ENCODE measurements at places on chromosomes 6 and 20.

DNA sequence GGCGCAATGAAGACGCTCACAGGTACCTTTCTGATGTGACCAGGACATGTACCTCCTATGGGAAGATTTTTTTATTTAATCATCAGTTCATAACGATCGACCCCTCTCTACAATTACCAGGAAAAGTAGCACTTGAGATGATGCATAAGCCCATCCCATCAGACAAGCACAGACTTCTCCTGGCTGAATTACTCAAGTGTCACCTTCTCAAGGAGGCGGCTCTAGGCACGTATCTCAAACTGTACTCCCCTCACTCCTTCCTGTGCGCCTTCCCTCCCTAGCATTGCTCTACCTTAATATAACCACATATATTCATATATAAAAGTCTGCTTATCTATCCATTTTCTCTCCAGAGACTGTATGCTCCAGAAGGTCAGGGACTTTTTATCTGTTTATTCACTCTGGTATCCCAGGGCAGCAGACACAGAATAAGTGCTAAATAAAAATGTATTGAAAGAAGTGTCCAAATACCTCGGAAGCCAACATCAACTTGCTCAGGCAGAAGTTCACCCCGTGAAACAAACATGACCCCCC lies 71.5 kb downstream of the CNKSR3 start:
- DNase-seq, result no peak

DNA sequence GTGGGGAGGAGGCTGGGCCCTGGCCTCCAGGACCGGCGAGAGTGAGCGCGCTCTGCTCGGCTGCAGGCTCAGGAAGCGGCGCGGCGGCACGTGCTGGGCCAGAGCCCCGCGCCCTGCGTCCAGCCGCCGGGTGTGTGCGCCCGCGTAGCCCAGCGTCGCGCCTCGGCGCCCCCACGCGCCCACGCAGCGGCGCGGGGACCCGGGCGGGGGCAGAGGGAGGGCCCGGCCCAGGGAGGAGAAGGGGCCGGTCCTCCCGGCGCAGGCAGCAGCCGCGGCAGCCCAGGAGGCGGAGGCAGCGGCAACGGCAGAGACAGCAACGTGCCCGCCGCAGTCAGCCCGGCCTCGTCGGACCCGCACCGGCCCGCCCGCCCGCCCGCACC lies at the start of gene EYA2:
Gene EYA2 (plus strand): TSS at position 265 of the 380 bp plus-strand sequence. CDS start 95,168 bp downstream, outside the sequence.
- DNase-seq, result no peak

DNA sequence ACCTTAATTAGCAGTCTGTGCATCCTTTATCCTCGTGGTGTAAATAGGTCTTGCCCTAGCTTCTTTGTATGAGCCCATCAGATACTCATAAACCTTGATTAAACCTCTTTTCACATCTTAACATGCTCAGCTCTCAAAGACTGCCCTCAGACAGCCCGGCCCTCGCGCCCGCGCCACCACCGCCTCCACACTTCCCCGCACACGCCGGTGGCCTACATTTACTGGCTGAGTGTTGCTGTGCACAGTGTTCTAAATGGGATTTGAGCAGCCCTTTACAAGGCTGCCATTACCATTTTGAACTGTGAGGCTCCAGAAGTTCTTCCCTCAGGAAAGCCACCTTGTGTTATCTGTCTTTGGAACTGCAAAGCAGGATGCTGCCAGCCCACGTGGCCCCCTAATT lies 63.0 kb upstream of the INSM1 start:
- DNase-seq, result no peak

- DNase-seq, result no peak
These were observed 24.9 kb downstream of the SASH1 start for GRCh38 chr6:148367411-148368024.

- no peak for DNase-seq
These were observed 58.9 kb downstream of the TMEM200A start for GRCh38 chr6:130424710-130425109.

DNA sequence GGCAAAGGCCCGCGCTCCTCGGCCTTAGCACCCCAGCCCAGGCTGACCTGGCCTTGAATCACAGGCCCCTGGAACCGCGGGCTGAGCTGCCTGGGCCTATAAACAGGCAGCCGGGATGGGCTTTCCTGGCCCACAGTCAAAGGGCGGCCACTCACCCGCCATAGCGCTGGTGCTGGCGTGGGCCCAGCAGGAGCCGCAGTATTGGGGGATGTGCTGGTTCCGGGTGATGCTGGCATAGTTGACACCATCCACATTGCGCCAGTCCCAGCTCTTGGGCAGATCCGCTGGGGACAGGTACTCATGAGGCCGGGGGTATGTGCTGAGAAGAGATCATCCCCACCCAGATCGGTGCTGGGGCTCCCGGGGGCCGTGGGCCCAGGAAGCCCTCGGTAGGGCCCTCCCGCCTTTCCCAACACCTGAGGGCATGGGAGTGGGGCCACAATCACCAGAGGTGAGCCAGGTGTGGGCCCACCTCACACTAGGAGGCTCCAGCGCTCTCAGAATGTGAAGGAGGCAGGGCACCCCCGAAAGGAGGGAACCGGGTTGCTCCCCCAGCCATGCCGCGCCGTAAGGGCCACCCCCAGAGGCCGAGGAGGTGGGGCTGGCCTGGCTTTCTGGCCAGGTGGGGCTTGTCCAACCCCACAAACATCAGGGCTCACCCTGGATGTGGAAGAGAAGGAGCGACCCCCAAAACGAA lies 739 bp downstream of the CTSZ start:
- no peak for DNase-seq

GRCh38 chr6:53180678-53181077 lies 32.0 kb upstream of the GCM1 start:
- DNase-seq, result no peak

GRCh38 chr6:155996151-155996550 lies 540.5 kb upstream of the NOX3 start:
- DNase-seq, result no peak

GRCh38 chr6:56660381-56660730 lies 17.7 kb upstream of the DST start:
- no peak for DNase-seq

DNA sequence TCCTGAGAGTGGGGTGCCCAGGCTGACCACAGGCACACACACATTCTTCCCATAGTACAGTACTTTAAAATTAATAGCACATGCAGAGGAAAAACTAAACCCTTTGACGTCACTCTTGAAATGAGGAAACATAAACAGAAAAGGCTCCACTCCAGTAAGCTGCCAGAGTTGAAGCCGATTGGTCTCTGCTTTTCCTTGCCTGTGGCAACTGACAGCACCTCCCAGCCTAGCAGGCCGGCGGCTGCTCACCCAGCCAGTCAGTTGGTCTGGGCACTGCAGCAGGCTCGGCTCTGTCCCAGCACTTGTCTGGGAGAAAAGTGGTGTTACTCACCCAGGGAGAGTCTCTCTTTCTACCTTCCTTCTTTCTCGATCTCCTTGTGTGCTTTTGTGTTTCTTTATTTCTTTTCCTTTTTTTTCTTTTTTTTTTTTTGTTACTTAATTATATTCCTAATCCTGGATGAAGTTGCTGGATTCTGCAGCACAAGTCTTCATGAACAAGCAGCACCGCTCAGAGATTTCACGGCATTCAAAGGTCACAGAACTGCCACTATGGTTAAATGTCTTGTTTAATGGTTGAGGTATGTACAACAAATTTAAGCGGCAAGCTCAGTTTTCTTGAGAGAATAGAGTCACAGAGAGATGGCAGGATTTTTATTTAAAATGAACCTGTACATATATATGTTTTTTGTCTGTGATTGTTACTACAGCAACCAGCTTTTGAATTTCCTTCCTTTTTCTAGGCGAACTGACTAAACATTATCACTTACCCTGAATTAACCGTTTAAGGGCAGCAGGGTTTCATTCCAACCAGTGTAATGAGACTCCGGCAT lies at the start of gene PDE7B:
Gene PDE7B (plus strand): TSS at position 260 of the 830 bp plus-strand sequence.
- peak; percentile 82 for DNase-seq
